Stimulated activated CD4-positive, alpha-beta T cell treated with anti-CD3 and anti-CD28 coated beads, Interleukin-1b, Interleukin-23, amount 100 ng/mL, for 48 hours (primary cell): ENCODE measurements at places on chromosomes 2 and 18.

- DNase-seq = no peak
Observed at GRCh38 chr2:228611171-228611570, 429.7 kb upstream of the SPHKAP start.

- DNase-seq = no peak
Observed at GRCh38 chr2:34103437-34103836, 504.3 kb upstream of the FAM98A start.

GRCh38 chr18:5556310-5556974 lies 12.6 kb upstream of the EPB41L3 start:
- DNase-seq = no peak

- peak; percentile 61 for DNase-seq
Observed at GRCh38 chr2:236512902-236513435, 56.7 kb upstream of the ACKR3 start.

GRCh38 chr2:52260904-52261303 lies 1229.0 kb upstream of the NRXN1 start:
- DNase-seq = no peak

- DNase-seq = no peak
Observed at GRCh38 chr18:79477711-79478483, 82.2 kb downstream of the NFATC1 start.

DNA sequence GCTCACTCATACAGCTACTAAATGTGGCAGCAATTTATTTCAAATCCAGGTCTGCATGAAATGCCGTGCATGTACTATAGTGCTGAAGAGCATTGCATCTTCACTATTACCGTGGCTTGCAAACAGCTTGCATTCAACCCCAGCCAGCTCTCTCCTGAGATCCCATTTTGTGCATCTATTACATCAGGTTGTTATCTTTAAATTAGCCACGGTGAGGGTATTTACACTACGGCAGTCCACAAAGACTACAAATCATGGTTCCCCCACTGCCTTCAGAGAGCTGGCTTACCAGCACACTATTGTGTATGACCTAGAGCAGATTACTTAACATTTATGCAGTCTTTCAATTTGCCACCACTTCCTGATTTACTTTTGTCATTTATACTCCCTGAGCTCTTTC lies 621.3 kb upstream of the LRATD1 start:
- DNase-seq = no peak

- peak; percentile 64 for DNase-seq
Observed at GRCh38 chr2:234881413-234882241, 70.2 kb upstream of the SH3BP4 start.

- no peak for DNase-seq
Observed at GRCh38 chr2:99692785-99693184, 203.0 kb upstream of the REV1 start.

GRCh38 chr2:242060212-242060835 lies 190.8 kb downstream of the RTP5 start:
- no peak for DNase-seq

- no peak for DNase-seq
Observed at GRCh38 chr18:45245091-45245511, 370.2 kb upstream of the SLC14A2 start.

- no peak for DNase-seq
Observed at GRCh38 chr2:112721819-112722522, 1.2 kb downstream of the NT5DC4 start.

DNA sequence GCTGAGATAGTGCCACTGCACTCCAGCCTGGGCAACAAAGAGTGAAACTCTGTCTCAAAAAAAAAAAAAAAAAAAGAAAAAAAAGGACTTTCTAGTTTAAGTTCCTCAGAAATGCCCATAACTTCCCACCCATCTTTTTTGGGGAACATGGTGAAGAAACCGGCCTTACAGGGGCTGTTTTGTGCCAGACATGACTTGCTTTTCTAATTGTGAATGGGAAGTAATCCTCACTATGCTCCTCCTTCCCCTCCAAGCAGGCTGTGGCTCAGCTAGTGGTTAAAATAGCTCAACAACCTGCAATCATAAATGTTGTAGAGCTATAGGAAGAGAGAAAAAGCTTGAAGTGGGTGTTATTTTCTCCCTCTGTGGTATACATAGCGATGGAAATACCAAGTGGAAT lies 34.1 kb upstream of the OLA1 start:
- no peak for DNase-seq

GRCh38 chr2:55618025-55618274 lies 528 bp upstream of the PPP4R3B start:
- no peak for DNase-seq

DNA sequence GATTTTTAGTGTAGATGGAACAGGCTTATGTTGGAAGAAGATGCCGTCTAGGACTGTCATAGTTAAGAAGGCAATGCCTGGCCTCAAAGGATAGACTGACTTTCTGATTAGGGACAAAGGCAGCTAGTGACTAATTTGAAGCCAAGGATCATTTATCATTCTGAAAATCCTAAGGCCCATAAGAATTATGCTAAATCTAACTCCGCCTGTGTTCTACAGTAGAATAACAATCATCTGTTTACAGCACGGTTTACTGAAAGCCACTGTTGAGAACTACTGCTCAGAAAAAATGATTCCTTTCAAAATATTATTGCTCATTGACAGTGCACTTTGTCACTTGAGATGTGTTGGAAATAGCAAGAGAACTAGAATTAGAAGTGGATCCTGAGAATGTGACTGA lies 44.5 kb downstream of the BABAM2 start:
- no peak for DNase-seq

DNA sequence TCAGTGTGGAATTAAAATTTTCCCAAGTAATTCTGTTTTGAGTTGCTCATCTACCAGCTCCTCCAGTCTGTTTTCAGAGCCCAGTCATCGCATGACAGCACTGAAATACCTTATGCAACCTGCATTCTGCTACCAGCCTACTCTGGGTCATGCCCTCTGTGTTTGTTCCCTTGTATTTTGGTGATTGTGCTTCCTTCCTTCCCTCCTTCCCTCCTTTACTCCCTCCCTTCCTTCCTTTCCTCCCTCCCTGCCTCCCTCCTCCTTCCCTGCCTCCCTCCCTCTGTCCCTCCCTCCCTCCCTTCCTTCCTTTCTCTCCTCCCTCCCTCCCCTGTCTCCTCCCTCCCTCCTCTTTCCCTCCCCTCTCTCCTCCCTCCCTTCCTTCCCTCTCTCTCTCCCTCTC lies 289.6 kb downstream of the CDH2 start:
- DNase-seq = no peak

DNA sequence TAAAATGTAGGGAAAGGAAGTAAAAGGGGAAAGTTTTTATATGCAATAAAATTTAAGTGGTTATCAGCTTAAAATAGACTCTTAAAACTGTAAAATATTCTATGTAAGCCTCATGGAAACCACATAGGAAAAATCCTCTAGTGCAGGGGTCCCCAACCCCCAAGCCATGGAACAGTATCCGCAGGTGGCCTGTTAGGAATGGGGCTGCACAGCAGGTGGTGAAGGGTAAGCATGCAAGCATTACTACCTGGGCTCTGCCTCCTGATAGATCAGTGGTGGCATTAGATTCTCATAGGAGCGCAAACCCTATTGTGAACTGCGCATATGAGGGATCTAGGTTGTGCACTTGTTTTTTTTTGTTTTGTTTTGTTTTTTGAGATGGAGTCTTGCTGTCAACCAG lies 1409.3 kb upstream of the CDH2 start:
- DNase-seq = no peak

DNA sequence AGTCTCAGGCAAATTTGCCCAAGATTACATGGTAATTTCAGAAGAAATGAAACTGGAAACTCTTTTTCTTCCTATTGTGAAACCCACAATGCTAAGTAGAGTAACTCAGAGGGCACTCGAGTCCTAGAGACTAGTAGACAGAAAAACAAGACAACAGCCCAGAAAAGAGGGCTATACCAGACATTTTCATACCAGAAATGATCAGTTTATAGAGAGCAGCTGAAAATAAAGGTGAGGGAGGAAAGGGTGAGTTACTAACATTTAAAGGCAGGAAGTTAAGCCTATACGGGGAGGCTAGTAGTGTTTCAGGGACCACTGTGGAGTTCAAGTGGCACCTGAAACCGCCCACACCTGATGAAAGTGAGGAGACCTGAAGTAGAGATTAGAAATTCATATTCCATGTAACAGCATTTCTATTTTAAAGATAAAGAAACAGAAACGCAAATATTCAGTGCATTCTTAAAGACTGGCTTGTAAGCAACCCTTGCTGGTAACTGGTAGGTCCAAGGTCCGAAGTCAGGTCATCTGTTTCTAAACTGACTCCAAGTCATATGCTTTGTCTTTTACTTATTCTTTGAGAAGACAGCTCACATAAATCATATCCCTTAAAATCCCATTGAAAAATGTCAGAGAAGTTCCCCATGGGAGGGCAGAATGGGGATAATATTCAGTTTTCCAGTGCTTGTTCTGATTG lies 145.1 kb upstream of the ITGB6 start:
- no peak for DNase-seq
